ENCODE measurements at places on chromosomes 1 and 21.

- no peak for DNase-seq
These were observed 1.4 kb downstream of the LDLRAP1 start for GRCh38 chr1:25544819-25545218.

- DNase-seq: no peak
These were observed 34.0 kb upstream of the LEPR start for GRCh38 chr1:65386439-65386838.

DNA sequence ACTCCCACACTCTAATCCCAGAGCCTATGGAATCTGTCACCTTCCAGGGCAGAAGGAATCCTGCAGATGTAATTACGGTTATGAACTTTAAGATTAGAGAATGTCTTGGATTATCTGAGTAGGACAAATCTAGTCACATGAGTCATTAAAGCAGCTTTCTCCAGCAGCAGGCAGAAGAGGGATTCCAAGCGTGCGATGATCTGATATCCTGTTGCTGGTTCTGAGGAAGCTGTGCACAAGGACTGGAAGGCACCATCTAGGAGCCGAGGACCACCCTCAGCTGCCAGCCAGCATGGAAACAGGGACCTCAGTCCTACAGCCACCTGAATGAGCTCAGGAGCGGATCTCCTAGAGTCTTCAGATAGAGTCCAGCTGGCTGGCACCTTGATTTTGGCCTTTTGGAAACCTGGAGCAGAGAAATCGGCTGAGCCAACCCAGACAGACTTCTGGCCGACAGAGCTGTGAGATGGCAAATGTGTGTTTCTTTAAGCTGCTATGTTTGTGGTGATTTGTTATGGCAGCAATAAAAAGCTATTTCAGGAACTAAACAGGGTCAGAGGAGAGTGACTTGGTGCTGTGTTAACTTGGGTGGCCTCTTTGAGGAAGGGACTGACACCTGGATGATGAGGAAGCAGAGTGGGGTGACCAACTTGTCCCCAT lies 34.5 kb downstream of the LRRN2 start:
- DNase-seq: no peak

DNA sequence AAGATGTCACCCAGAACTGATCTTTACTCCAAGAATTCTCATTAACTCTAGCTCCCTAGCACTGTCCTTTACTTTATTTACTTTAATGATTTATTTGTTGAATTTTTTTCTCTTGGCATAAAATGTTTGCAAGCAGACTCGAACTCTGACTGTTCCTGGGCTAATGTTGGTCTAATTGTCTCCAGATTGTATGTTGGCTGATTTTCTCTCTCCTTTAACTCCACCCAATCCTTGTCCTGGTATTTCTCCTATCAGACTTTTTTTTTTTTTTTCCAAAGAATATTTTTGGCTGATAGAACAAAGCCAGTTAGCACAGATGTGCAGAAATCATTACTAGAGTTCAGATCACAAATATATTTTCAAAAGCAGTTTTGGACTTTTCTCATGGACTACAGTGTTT lies 82.6 kb downstream of the ATF6 start:
- DNase-seq: no peak
